GM04503 (cell line): ENCODE measurements at places on chromosomes 13 and 19.

GRCh38 chr13:77516342-77516789 is 19.1 kb upstream of the SCEL start:
- DNase-seq = no peak

GRCh38 chr19:4015705-4016402 is 8.3 kb downstream of the PIAS4 start:
- DNase-seq = no peak

DNA sequence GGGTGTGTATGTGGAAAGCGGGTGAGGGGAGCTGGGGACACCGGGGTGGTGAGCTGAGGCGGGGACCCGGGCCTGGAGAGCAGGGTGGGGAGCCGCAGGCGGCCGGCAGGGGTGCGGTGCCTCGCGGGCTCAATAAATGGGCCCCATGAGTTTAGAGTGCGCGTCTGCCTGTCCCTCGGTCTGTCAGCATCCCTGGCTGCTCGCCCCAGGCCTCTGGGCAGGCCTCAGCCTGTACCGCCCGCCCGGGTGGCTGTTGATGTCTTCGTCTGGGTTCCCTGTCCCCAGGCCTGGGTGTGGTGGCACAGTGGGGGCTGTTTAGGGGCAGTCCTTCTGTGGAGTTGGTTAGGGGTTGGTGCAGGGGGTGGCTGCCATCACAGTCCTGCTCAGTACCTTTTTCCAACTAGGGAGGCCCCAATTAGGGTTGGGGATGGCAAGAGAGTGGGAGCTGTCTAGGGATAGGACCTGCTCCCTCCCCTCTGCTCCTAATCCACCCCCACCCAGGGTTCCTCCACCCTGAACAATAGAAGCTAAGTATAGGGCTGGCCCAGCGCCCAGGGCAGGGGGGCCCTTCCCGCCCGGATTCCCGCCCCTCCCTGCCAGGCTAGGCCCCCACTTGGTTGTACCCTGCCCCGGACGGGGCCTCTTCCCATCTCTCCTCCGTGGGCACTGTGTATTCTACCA is 12.2 kb downstream of the CIC start:
- no peak for DNase-seq

GRCh38 chr19:45253396-45254027 is 2.4 kb downstream of the MARK4 start:
- no peak for DNase-seq

GRCh38 chr13:86409466-86410241 is 610.4 kb upstream of the SLITRK6 start:
- DNase-seq = no peak

- no peak for DNase-seq
These were observed 61.1 kb upstream of the TPM4 start for GRCh38 chr19:16014923-16015804.

DNA sequence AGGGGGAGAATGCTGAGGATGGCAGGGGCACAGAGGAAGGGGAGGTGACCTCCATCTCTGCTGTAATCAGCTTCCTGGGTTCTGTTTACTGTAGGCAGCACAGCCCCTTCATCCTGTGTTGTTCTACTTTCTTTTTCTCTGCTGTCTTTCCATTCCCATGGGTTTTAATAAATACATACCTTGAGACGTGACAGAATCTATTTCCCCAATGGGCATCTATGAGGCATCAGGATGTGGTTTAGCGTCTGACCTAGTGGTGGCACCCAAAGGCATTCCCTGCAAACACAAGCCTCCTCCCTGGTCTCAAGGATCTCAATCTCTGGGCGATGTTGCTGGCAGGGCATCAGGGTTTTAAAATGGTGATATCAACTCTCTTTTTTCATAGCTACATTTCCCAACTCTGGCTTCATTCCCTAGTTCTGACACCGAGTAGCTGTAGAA is 60.8 kb downstream of the ALOX5AP start:
- peak; percentile 50 for DNase-seq

GRCh38 chr13:101523154-101524131 is 71.0 kb downstream of the ITGBL1 start:
- peak; percentile 52 for DNase-seq

DNA sequence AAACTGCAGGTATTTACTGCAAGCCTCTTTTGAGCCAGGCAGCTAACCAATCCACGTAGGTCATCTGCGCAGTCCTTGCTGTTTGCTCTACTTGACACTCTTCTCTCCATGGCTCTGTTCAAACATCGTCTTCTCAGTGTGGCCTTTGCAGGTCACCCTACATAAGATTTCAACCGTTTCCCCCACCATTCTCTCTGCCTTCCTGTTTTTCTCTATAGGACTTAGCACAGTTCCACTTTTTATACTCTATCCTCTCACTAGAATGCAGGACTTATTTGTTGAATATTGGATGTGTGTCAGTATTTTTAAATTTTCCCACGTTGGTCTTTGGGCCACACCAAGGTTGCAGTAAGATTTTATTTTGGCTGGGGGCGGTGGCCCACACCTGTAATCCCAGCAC is 1.7 kb upstream of the FBXW9 start:
- DNase-seq = no peak

DNA sequence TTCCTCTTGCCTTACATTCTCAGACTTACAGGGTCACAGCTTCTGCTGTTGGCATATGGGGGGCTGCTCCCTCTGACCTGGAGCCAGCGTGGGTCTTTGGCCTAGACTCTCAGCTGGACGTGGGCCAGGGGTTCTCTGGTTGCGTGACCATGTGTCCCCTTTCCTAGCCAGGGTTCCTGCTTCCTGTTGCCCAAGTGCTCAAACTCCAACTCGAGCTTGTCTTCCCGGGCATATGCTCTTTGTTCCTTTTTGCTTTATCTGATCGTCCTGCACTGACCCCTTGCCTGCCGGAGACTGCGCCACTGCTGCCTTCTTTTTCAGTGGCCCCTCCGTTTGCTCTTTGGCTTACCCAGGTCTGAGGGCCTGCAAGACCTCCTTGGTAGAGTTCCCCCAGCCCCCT is 25.3 kb upstream of the GPR183 start:
- no peak for DNase-seq

- DNase-seq = no peak
These were observed 242.6 kb downstream of the NDFIP2 start for GRCh38 chr13:79723519-79724024.

- DNase-seq = no peak
These were observed 315.6 kb downstream of the DLEU7 start for GRCh38 chr13:50527612-50528509.

DNA sequence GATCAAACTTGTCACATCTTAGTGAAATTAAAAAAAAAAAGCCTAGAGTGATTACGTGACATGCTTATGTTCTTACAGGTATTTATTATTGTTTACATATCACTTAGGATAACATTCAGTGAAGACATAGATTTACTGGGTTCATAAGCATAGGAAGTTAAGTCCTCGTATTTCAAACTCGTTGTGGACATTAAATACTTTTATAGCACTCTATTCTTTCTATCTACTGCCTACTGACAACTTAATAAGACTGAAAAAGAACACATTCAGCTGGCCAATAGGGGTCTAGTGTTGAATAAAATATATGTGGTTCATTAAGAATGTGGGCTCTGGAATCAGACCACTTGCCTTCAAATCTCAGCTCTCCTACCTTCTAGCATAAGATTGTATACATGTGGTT is 1927.4 kb downstream of the PCDH9 start:
- DNase-seq = no peak

- DNase-seq = peak; percentile 81
These were observed at the start of gene ZNF556 for GRCh38 chr19:2867025-2867991. ZNF556 (plus strand) TSS chr19:2867335; CDS start chr19:2867422, 87 bp downstream.

- no peak for DNase-seq
These were observed 71.1 kb downstream of the CBY2 start for GRCh38 chr13:45773236-45773635.

- DNase-seq = no peak
These were observed 12.2 kb upstream of the TLE2 start for GRCh38 chr19:3041327-3041726.

DNA sequence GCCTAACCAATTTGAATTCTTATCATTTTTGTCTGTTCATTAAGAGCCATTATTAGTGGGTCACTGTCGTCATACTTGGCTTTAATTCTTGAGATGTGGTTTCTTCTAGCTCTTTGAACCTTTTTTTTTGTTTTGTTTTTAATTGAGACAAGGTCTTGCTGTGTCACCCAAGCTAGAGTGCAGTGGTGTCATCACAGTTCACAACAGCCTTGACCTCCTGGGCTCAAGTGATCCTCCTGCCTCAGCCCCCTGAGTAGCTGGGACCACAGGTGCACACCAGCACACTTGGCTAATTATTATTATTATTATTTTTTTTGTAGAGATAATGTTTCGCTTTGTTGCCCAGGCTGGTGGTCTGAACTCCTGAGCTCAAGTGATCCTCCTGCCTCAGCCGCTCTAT is 25.8 kb upstream of the LDLR start:
- DNase-seq = no peak

GRCh38 chr19:22882797-22883196 is 50.7 kb downstream of the ZNF723 start:
- peak; percentile 6 for DNase-seq

DNA sequence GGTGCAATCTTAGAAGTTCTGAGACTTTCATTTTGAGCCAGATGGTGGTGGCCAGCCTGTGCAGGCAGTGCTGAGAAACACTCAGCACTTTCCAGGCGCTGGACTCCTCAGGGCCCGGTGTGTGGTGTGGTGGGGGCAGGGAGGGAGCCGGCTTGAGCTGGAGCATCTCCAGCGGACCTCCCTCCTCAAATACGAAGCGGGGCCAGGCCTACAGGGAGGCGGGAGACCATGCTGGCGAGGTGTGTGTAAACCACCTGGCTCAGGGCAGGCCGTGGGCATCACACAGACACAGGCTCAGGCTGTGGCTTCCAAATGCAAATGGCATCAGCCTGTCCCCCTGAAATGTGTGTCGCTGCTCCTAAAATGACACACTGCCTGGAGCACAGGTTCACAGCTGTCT is 33.3 kb upstream of the RANBP3 start:
- DNase-seq = no peak

DNA sequence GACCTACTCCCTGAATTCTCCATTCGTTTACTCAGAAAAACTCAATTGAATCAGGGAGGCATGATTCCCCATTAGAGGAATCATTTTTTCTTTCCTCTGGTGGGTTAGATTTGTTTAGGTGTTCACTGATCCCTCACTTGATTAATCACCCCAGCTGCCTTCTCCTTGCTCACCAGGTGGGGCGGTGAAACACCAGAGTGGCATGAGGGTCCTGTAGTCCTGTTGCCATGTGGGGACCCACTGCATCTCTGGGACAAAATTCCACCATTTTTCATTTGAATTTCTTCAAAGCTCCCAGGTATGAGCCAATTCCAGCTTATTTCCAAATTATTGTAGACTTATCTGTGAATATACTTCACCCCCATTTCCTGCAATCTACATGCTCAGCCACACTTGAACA is 462.7 kb upstream of the ZNF507 start:
- DNase-seq = no peak

DNA sequence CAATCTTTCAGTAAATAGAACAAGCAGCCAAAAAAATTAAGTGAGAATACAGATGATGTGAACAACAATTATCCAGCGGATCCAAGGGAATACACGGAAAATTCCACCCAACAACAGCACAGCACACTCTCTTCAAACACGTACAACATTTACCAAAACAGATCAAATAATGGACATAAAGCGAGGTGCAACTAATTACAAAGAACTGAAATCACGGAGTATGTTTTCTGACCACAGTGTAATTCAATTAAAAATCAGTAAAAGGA is 26.2 kb downstream of the MIER2 start:
- DNase-seq = no peak

DNA sequence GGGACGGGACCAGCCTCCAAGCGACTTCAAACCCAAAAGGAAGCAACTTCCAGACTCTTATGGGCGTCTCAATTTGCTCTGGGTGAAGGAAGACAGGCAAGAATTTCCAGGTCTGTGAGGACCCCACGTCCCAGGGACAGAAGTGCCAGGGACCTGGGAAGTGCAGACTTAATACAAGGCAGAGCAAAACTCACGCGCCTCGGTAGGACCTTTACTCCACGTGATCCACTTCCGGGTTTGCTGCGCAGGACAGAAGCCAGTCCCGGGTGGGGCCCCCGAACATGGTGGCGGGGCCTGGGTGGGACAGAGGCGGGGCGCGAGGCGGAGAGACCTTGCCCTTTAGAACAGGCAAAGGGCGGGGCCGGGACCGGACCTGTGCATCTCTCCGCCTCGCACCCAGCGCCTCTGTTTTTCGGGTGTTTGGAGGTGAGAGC is 9.3 kb downstream of the ZNF611 start:
- no peak for DNase-seq

DNA sequence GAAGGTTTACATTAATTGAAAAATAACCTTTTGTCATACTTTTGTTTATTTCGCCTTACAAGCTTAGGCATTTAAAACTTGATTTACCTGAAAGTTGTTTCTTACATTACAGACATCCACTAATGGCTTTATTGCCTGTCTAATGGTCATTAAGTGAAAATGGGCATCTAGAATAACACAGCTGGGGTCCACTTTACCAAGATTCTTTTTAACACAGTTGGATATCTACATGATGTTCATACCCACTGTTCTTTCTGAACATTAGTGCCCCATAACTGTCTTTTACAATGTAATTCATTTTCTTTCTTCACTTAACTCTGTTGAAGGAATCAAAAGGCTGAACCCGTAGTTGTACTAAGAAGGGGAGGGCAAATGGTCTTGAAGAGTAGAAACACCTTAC is 19.8 kb upstream of the KLHL1 start:
- no peak for DNase-seq

- DNase-seq = no peak
These were observed 170.5 kb downstream of the SHISA2 start for GRCh38 chr13:25881136-25881926.

GRCh38 chr19:56119582-56119978 is 1.5 kb downstream of the ZNF787 start:
- DNase-seq = no peak

DNA sequence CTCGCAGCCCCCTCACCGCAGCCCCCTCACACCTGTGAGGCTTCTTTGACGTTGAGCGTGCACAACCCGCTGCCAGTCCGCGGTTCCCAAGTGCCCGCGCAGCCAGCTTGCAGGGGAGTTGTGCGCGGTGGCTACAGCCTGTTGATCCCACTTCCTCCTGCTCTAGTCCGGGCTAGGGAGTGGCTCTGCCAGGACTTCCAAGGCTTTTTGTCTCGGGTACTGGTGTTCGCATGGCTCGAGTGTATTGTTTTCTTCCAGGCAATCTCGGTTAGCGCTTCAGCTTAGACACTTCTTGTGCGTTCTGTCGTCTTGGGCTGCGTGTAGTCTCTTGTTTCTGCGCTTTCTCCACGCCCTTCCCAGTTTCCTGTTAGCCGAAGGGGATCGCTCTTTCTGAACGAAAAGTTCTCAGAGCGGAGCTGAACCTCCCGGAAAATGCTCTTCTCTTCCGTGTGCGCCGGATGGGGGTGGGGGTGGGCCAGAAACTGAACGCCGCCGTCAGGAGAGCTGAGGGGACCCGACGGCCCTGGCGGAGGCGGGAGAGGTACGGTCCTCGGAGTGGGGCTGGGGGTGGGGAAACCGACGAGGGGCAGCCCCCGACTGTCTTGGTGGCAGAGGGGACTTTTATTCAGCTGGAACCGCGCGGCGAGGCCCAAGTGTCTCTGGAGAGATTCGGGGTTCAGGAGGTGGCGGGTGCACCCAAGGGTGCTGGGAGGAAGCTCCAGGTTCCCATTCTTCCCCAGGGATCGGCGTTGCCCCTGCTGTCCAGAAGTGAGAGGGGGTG is 697 bp upstream of the DGKH start:
- DNase-seq = no peak
